Stimulated activated CD8-positive, alpha-beta memory T cell treated with anti-CD3 and anti-CD28 coated beads, Interleukin-15, amount 100 ng/mL, for 48 hours (primary cell): ENCODE measurements at places on chromosomes 3 and 15.

- DNase-seq, result no peak
Observed at GRCh38 chr3:73633453-73633852, 8.7 kb upstream of the PDZRN3 start.

DNA sequence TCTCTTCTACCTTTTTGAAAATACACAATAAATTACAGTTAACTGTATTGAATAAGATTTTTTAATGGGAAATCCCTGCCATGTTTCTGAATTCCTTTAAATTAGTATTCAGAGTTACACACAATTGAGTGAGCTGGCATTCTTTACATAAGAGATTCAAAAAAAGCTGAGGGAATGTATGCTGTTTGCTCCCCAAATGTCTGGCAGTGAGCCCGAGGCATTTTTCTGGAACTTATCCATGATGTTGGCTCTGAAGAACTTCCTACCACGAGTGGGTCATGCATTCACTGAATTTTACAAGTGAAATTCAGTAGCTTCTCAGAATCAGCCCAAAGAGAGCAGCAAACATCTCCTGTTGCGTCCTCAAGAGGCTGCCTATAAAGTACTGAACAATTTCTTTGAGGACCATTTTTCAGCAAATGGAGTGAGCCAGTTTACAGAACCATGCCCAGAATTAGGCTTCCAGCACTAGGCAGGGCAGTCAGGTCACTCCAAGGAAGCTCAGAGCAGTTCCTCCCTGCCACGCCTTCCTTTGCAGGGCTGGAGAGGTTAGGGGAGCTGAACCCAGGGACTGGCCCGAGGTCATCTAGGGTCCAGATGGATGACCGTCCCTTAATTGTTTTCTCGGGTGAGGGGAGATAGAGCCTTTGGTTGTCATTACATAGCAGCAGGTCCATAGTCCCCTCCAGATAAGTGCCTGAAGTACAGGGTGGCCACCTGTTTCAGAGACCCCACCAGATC is 21.2 kb downstream of the GABRA5 start:
- no peak for DNase-seq

- DNase-seq, result no peak
Observed at GRCh38 chr15:39685999-39686613, 96.5 kb downstream of the FSIP1 start.

DNA sequence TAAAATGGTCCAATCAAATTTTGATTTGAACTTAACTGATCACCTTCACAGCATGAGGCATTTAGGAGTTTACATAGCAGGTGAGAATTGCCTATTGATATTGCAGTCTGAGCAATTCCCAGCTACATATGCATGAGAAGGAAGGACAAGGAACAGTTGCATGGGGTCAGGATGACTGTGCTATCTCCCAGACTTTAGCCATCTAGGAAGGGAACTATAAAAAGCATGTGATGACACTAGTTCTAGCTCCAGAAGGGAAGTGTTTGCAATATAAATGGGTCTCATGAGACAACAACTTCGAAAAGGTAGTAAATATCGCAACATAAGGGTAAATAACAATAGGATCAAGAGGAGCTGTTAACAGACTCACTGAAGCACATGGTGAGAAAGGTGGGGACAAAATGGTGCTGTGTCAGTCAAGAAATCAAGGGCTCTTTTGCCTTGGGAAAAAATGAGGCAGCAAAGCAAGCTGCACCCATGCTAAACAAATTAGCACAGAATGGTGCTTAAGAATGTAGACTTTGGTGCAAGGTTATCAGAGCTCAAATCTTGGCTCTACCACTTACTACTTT is 90.4 kb upstream of the SLC2A2 start:
- no peak for DNase-seq

DNA sequence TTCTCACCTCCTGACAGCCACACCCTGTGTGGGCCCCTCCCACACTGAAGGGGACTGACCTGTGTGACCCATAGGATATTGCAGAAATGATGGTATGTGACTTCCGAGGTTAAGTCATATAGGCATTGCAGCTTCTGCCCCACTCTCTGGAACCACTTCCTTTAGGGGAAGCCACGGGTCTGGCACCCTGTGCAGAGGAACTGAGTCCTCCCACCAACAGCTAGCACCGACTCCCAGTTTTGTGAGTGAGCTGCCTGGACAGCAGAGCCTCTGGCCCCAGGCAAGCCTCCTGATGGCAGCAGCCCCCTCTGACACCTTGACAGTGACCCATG is 24.6 kb upstream of the SLC6A6 start:
- DNase-seq, result peak; percentile 32

DNA sequence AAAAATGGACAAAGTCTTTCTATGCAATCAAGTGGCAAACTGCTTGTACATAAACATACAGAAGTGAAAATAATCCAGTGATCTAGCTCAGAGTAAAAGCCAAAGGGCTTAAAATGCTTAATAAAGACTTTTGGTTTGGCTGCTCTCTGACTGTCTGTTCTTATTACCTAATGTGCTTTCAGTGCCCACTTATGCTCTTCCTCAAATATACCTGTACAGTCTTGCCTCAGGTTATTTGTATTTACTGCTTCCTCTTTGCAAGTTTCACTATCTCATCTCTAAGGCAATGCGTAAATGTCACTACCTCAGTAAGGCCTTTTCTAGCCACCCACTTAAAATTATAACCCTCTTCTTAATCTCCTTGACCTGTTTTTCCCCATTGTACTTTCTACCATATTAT is 171.8 kb downstream of the EPHA6 start:
- no peak for DNase-seq
